ENCODE measurements at places on chromosomes 11 and 22.

- DNase-seq: no peak
Measured at GRCh38 chr22:38949889-38950405, 7.5 kb upstream of the APOBEC3A start.

GRCh38 chr11:68383976-68384501 lies 71.6 kb downstream of the LRP5 start:
- no peak for DNase-seq

DNA sequence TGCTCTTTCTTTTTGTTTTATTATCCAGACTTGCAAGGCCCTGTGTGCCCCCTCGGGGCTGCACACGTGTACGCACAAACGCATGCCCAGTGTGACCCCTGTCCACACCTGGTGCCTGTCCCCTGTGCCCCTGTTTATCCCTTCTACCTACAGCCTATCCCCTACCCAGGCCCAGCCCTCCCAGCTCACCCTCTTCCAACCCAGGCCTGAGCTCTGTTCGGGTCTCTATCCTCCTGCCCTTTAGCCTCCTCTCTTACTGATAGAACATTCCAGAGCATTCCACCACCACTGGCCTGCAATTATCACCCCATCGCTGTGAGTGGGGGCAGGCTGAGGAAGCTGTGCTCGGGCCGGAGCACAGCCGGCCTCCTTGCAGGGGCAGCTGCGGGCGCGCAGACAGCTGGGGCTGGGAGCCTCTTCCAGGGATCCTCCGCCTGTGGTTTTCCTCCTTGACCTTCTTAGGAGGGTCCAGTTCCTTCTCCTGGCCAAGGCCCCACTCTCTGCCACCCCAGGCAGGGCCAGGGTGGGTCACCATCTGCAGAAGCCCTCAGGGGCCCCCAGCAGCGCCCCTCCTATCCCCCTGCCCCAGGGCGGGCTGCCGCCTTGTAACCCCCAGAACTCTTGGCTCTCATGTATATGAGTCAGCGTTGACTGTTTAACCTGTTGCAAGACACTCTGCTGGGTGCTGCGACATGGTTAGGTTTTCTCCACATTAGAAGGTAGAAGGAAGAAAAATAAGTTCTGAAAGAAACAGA lies 41.8 kb upstream of the KCNQ1OT1 start:
- no peak for DNase-seq

DNA sequence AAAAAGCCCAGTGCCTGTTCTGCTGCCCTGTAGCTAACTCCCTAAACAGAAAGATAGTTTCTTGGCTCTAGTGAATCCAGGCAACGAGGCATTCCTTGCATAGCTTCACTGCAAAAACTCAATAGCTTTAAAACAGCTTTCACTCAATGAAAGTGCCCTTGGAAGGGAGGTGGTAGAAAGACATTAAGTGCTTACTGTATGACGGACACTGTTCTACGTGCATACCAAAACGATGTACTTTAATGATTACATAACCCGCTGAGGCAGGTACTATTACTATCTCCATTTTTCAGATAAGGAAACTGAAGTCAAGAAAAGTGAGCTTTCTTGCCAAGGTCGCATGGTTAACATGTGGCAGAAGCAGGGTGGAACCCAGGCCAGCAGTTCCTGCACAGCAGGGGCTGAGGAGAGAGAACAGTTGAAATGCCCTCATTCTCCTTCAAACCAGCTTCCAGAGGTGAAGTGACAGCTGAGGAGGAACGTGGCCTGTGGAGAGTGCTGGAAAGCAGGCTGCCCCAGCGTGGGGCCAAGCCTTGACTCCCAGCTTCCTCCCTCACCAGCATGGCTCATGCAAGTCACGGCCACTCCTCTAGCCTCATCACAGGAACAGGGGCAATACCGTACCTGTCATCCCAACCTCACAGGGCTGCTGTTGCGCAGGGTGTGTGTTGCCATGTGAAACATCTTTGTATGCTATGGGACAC lies 227.5 kb upstream of the NARS2 start:
- no peak for DNase-seq

GRCh38 chr11:87444993-87445392 lies 407.3 kb downstream of the TMEM135 start:
- no peak for DNase-seq

DNA sequence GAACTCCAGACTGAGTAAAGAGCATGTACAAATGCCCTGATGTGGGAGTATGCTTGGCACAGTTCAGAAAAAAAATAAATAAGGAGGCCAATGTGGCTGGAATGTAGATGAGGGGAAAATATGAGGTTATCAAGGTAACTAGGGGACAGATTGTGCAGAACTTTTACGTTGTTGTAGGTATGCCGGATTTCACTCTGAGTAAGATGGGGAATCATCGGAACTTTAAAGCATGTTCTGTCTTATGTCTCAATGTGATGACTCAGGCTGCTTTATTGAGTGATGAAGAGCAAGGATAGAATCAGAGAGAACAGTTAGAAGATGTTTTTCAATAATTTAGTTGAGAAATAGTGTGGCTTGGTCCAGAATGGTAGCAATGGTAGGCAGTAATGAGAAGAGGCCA lies 130.4 kb downstream of the C11orf87 start:
- no peak for DNase-seq

- no peak for DNase-seq
Measured at GRCh38 chr22:19788661-19789225, 28.2 kb downstream of the TBX1 start.

- DNase-seq: no peak
Measured at GRCh38 chr11:8719211-8719649, 36.6 kb downstream of the RPL27A start.

DNA sequence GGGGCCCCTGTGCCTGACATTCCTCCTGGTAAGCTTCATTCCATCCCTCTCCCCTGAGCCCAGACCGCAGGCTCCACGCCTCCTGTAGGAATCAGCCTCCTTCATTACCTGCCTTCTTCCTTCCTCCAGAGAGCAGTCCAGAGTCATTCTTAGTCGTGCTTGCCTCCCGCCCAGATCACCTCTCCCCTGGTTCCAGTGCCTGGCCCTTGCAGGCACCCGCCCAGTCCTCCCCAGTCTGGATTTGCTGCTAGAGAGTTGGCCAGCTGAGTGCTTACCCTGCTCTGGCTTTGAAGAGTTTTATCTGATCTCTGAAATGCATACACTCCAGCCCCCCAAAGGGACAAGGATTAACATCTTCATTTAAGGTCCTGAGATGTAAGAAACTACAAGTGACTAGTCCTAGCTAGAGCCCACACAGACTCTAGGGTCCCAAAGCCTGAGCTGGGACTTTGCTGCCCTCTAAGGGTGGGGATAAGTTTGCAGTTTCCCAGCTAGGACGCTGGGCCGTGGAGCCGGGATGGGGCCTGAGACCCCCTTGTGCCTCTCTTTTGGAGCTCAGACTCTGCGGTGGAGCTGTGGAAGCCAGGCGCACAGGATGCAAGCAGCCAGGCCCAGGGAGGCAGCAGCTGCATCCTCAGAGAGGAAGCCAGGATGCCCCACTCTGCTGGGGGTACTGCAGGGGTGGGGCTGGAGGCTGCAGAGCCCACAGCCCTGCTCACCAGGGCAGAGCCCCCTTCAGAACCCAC lies 1.6 kb downstream of the NR1H3 start:
- no peak for DNase-seq

DNA sequence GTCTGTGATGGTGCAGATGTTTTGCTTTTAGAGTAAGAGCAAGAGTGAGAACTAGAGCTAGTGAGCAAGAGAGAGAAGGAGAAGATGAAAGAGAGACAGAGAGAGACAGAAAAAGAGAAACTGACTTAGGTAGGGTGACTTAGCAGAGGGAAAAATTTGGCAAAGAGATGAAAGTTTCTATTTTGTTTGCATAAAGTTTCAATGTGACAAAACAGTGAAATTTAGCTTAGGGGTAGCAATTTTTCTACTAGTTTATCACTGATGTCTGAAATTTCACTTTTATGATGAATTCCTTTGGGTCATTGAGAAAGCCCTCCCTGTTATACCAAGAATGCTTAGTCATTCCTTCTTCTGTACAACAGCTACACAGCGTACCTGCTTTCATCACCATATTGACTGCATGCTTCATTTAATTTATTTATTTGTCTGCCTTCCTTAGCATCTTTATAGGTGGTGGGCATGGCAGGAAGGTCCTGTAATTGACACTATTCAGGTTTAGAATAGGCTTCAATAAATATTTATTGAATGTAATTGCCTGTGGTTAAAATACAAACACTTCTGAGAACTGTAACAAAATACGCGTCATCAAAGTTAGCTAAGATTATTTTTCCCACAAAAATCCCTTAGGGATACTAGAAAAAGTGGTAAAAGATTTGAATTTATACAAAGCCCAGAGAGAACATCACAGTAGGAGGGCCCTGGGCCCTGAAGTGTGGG lies 19.9 kb upstream of the CTSC start:
- no peak for DNase-seq

- no peak for DNase-seq
Measured at GRCh38 chr11:94751218-94751609, 16.9 kb upstream of the AMOTL1 start.

DNA sequence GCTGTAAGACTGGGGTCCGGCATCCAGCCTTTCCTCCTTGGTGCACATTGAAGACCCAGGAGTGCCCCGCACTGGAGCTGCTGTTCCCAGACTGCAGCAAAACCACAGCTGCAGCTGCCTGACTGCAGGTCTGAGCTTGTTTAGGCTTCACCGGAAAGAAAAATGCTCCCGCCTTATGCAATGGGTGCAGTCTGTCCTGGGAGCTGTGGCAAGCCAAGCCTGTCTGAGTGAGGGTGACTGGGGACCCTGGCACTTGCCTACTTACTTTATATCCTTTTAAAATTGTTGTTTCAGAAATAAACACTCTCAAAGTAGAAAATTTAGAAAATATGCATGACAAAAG lies 23.3 kb upstream of the CD44 start:
- no peak for DNase-seq

GRCh38 chr11:15867871-15868270 lies 488.5 kb downstream of the SOX6 start:
- DNase-seq: no peak

DNA sequence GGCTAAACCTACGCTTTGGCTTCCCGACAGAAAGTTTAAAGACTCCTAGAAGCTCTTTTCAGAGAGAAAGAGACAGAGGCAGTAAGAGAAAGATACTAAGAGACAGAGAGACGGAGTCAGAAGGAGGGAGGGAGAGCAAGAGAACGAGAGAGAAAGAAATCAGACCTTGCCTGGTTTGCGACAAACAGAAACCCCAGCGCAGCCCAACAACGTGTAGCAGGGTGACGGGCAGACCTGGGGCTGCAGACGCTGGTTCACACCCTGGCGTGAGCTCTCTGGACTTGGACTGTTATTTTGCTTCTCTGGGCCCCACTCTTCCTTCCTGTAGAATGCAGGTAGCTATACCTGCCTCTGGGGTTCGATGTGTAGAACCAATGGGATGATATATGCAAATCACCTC lies 244.4 kb upstream of the SYN3 start:
- DNase-seq: no peak

DNA sequence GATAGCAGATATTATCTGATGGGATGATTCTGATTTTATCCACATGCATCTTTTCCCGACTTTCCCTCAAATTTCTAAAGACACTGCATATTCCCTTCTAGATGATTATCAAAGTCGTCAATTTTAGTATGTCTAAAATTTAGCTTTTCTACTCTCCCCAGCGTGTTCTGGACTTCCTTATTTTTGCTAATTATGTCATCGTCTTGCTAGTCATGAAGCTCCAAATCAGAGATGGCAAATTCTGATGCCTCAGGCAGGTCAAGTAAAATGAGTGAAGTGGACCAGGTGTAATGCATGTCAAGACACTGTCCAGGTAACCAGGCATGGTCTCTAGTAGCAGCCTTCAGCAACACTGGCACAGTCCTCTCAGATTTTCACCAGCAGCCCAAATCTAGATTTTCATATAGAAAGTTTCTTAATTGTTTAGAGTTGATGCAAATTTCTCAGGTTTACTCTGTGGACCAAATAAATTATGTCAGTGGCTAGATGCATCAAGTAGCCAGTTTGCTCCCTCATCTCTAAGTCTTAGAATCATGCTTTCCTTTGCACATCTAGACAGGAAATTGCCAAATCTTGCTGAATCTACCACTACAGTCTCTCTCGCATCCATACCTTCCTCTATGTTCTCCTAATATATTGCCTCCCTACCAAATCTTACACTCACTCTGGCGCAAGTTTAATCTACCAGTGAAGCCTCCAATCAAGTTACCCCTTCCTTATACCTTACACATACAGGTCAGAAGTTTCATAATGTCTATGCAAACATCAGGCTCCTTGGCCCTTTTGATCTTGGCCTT lies 10.6 kb downstream of the HSD17B12 start:
- DNase-seq: no peak

- no peak for DNase-seq
Measured at GRCh38 chr11:32843544-32843943, 13.8 kb downstream of the PRRG4 start.

- DNase-seq: peak; percentile 77
Measured at GRCh38 chr11:92224407-92225124, at the start of gene FAT3. Gene FAT3, plus strand, starts transcription at chr11:92224818. Its CDS starts 127,295 bp downstream, at chr11:92352113.

- no peak for DNase-seq
Measured at GRCh38 chr22:19880786-19881569, 26.3 kb upstream of the GNB1L start.

DNA sequence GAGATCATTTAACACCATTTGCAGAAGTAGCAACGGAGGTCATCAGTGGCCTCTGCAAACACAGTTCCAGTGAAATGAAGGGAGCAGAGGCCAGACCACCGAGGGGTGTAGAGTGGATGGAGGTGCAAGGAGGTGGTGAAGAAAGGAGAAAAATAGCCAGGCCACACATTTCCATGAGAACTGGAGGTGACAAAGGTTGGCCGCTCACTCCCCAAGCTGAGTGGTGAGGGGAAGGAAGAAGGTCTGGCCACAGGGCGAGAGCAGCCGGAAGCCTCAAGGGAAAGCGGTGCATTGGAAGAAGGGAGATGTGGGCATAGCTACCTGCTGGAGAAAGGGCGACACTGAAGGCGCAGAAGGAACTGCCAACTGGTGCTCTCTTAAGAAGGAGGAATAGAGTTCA lies 20.1 kb upstream of the TMPRSS4 start:
- no peak for DNase-seq

DNA sequence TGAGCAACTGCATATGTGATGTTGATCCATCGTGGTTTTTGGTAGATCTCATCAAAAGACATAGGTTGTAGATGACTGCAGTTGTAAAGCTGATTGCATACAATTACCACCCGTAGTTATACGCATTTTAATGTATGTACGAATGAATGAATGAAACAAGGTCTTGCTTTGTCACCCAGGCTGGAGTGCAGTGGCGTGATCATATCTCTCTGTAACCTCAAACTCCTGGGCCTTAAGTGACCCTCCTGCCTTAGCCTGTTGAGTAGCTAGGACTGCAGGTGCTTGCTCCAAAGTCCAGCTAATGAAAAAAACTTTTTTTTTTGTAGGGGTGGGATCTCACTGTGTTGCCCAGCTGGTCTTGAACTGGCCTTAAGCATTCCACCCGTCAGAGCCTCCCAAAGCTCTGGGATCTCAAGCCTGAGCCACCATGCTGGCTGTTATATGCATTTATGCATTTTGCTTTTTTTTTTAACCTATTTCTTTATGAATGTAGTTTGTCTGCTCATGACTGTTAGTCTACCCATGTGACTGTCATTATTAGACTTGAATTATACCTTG lies 53.5 kb downstream of the PPP6R3 start:
- DNase-seq: no peak

All from left kidney (tissue), 8 donors.